ENCODE measurements at places on chromosomes 5 and 9.

GRCh38 chr5:111453295-111453694 lies 59.0 kb downstream of the STARD4 start:
- no peak for DNase-seq

- no peak for DNase-seq
Measured at GRCh38 chr5:7805379-7805778, 45.6 kb downstream of the CFAP90 start.

GRCh38 chr9:37511016-37512010 lies 25.6 kb downstream of the POLR1E start:
- no peak for DNase-seq

- no peak for DNase-seq
Measured at GRCh38 chr5:157571357-157571827, 4.2 kb downstream of the ADAM19 start.

DNA sequence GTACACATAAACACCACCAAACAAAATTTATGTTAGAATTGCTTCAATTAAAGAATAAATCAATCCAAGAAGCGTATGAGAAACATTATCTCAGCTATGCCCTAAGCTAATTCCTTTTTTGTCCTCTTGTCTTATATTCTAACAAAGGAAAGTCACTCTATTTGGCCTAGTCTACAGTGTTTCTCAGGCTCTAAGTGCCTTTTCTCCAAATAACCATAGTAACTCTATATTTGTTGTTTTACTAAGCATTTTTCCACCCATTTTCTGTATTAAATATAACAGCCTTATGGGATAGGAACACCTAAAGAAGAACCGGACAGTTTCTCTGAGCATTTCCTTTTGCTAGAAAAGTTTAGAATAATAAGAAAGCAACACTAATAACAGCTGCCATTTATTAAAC lies 120.1 kb upstream of the MTAP start:
- no peak for DNase-seq

DNA sequence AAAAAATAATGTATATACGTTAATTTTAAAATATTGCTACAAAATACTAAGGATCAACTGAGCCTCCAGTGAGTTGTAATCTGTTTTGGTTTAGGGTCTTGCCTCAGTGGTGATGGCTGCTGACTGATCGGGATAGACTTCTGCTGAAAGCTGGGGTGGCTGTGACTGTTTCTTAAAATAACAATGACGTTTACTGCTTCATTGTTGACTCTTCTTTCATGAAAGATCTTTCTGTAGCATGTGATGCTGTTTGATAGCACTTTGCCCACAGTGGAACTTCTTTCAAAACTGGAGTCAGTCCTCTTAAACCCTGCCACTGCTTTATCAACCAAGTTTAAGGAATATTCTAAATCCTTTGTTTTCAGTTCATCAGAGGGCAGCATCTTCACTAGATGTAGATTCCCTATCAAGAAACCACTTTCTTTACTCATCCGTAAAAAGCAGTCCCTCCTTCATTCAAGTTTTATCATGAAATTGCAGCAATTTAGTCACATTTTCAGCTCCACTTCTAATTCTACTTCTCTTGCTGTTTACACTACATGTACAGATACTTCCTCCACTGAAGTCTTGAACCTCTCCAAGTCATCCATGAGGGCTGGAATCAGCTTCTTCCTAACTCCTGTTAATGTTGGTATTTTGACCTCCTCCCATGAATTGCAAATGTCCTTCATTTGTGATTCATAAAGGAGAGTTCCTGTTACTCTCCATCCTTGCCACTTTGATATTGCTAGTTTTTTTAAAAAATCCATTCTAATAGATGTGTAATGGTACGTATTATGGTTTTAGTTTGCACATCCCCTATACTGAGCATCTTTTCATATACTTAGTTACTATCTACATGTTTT lies 41.5 kb upstream of the PTPDC1 start:
- DNase-seq = no peak

- no peak for DNase-seq
Measured at GRCh38 chr5:76305775-76306174, 97.3 kb upstream of the IQGAP2 start.

GRCh38 chr9:69120380-69121154 lies 53.5 kb upstream of the TJP2 start:
- DNase-seq = no peak

- no peak for DNase-seq
Measured at GRCh38 chr5:39541920-39542319, 117.1 kb upstream of the DAB2 start.

- DNase-seq = no peak
Measured at GRCh38 chr5:1772634-1773033, 27.0 kb downstream of the MRPL36 start.

DNA sequence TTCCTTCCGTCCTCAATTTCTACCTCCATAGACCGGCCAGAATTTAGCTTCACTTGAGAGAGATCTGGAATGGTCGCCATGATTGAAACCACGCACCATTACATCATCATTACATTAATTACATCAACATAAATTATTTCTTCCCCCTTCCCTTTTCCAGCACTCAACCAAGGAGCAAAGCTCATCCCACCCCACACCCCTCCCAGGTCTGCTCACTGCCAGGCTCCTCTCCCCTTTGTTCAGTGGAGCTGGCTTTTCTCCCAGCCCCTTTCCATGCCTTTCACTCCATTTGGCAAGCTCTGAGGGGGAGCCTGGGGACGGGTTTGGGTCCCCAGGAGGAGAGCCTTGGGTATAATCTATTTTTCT lies 8.4 kb downstream of the RACK1 start:
- no peak for DNase-seq

DNA sequence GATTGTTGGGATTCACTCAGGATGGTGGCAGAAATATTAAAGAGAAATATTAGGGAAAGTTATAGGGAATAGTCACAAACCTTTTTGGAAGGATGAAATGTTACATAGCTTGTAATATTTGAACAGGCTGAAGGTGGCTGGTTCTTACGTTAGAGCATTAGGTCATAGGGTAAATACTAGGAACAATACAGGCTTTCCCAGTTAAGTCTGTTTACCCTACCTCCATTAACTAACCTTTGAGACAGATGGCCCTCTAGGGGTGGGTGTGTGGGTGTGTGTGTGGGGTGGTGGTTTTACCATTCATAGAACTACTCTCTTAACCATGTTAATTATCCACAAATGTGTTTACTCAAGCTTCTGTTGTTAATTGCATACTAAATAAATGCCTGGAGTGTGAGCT lies 94.3 kb upstream of the STK32A start:
- DNase-seq = no peak

DNA sequence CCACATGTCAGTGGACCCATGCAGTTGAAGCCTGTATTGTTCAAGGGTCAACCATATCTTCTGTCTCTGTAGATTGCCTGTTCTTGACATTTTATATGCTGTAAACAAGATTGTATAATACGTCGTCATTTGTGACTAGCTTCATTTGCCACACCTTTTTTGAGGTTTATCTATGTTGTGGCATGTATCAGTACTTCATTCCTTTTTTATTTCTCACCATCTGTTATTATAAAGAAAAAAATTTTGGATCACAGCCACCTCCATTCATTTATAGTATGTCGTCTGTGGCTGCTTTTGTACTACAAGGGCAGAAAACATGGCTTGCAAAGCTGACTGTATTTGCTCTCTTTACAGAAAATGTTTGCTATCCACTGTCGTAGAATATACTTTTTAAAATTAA lies 72.4 kb downstream of the TEK start:
- no peak for DNase-seq

- DNase-seq = no peak
Measured at GRCh38 chr9:97980479-97980803, 2.7 kb upstream of the ANP32B start.

- DNase-seq = no peak
Measured at GRCh38 chr5:82522897-82523296, 244.7 kb upstream of the RPS23 start.

DNA sequence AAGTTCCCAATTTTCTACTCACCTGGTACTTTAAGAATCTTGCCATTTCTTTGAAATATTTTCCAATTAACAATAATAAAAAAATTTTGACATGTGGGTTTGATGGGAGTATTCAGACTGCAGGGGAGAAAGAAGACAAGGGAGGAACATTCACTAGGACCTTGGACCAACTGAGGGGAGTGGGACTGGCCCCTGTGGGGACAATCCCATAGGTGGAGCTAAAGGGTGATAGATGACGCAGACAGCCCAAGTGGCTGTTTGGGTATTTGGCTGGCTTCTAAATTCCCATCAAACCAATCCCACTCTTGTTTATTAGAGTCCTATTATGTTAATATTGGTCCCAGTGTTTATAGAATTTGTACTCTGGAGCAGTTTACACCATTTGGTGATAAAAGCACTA lies 65.3 kb downstream of the KCNN2 start:
- DNase-seq = no peak

GRCh38 chr5:136768457-136768856 lies 403.1 kb upstream of the TRPC7 start:
- no peak for DNase-seq

- DNase-seq = no peak
Measured at GRCh38 chr9:105043370-105043936, 115.5 kb upstream of the ABCA1 start.

- DNase-seq = no peak
Measured at GRCh38 chr5:119059740-119060255, 11.1 kb upstream of the DMXL1 start.

- DNase-seq = no peak
Measured at GRCh38 chr9:110101531-110102161, 106.3 kb downstream of the C9orf152 start.

DNA sequence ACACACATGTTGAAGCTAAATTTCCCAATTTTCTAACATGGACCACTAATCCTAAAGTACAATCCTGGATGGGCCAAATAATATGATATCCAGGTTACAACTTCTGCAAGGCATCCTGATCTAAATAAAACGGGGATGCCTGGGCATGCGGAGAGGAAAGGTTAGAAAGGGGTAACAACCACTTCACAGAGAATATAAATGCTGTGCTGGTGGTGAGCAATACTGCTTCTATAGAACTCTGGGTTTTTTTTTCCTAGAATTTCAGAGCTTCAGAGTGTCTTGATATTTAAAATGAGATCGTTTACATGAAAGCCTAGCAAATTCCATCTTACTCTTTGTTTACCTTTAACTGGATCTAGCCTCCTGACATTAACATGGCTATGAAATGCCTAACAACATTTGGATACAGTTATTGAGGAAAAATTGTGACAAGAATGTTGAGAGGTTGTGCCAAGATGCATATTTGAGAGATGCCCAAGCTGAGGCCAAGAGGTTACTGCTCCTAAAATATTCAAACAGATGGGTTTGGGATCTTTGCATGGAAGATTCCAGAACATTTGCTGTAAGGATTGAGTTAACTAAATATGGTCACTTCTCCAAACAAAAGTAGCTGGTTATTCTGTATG lies 22.4 kb downstream of the TNFAIP8 start:
- no peak for DNase-seq

- no peak for DNase-seq
Measured at GRCh38 chr9:137369911-137370764, 52.8 kb downstream of the EXD3 start.

DNA sequence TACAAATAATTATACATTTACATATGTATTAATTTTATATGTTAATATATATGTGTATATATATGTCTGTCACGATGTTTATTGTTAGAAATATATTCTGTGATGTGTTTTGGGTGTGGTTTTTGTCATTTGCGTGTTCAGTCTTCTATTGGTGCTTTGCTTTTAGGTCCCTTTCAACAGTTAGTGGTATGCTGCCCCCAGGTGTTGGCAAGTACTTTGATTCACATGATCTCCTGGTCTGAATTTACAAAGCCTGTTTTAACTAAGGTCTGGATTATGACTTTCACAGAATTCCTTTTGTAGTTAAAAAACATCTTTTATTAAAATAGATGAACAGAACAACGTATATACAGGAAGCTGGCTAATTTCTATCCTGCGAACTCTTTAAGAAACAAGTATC lies 271.5 kb downstream of the CCDC171 start:
- DNase-seq = no peak

GRCh38 chr5:39302472-39302871 lies 61.8 kb downstream of the C9 start:
- no peak for DNase-seq

DNA sequence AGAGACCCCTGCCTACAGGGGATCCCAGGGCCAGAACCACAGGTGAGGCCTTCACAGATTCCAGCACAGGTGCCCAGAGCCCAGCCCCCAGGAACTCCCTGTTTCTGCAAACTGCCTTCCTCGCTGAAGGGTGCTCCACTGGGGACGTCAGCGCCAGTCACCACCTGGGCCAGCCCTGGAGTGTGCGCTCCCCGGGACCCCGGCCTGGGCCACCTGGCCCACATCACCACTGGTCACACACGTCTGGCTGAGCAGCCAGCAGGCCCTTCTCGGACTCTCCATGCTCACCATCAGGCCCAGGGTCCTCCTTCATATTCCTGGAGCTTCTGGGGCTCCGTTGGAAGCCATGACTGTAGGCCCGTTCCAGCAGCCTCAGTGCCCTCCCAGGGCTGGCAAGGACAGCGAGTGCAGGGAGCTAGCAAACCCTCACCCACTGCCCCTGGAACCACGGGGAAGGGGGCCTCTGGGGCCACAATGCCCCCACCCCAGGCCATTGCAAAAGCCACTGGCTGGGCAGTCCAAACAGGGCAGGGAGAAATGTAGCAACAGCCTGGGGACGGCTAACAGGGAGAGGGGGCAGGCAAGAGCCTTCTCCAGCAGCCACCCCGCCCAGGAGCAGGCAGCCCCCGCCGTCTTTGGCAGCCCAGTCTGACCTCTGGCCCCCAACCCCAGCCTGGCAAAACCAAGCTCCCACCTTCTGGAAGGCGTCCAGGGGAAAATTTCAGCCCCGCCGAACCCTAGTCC lies 1.3 kb downstream of the AGPAT2 start:
- no peak for DNase-seq

- DNase-seq = no peak
Measured at GRCh38 chr5:114948363-114948762, 221.3 kb downstream of the TRIM36 start.

- DNase-seq = no peak
Measured at GRCh38 chr9:92617195-92617813, 52.6 kb downstream of the IPPK start.

DNA sequence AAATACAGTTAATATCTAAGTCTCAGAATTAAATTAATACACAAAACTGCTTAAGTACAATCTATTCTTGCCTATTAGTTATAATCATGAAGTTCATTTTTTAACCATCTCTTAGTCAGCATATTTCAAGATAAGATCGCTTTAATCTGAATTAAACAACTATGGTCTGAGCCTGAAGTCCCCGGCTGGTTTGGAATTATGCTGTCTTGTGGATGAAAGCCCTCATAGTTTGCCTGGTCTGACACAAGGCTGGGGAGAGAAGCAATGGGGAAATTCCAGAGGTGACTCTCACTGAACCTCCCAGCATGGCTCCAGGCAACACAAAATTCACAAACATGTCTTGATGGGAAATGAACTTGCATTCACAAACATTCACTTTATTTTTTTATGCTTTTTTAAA lies 28.0 kb upstream of the GRAMD2B start:
- no peak for DNase-seq

- no peak for DNase-seq
Measured at GRCh38 chr5:150497274-150497988, 10.5 kb upstream of the NDST1 start.

DNA sequence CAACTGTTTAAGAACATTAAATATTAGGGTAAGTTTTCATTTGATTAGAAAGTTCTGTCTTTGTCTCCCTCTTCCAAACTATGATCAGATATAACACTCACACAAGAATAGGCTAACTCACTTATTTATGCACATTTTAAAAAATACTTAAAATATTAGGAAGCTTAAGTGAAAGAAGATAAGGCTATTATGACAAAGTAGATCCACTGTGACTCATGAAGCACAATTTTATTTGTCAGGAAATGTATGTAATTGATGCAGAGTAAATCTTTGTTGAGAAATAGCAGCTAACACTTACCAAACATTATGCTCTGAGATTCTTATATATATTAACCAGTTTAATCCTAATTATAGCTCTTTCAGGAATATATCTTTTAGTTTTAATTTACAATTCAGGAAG lies 560.6 kb downstream of the CSNK1G3 start:
- no peak for DNase-seq
